ENCODE measurements at places on chromosomes 1 and 21.

- no peak for DNase-seq
Observed at GRCh38 chr1:230814949-230815692, 53.2 kb downstream of the C1orf198 start.

DNA sequence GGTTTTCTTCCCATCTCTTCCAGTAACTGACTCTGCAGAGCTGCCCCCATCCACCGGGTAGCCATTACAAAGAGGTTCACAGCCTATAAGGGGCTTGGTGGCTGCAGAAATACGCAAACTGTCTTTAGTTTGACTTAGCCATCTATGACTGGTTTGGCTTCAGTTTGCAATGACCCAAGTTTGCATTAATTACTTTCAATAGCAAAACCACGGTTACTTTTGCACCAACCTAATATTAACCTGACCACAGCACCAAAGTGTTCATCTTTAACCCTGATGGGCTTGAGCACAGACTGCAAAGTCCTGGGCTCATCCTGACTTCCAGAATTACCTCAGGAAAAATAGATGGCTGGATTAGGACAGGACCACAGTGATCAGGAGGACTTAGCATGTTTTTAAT is 2.2 kb upstream of the HAO2 start:
- no peak for DNase-seq

DNA sequence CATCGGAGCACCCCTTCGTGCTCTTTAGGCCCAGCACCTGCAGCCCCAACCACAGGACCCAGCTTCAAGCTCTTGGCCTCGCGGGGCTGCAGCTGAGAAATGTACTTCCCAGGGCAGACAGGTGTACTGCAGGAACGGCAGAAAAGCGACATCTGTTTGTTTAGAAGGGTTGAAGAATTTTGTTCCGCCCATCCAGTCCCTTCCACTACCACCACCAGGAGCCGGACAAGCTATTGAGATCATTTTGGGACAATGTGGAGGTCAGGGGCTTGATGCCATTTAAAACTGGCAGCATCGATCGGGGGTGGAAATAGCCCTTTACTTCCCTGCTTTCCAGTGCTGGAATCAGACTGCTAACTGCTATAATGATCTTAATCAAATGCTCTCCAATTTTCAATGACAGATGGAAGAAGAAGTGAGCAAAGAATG is 1.7 kb downstream of the SERTAD4 start:
- no peak for DNase-seq

GRCh38 chr1:163673759-163674151 is 352.0 kb downstream of the NUF2 start:
- DNase-seq = no peak

- DNase-seq = peak; percentile 48
Observed at GRCh38 chr1:64675718-64676345, 69.0 kb upstream of the RAVER2 start.

DNA sequence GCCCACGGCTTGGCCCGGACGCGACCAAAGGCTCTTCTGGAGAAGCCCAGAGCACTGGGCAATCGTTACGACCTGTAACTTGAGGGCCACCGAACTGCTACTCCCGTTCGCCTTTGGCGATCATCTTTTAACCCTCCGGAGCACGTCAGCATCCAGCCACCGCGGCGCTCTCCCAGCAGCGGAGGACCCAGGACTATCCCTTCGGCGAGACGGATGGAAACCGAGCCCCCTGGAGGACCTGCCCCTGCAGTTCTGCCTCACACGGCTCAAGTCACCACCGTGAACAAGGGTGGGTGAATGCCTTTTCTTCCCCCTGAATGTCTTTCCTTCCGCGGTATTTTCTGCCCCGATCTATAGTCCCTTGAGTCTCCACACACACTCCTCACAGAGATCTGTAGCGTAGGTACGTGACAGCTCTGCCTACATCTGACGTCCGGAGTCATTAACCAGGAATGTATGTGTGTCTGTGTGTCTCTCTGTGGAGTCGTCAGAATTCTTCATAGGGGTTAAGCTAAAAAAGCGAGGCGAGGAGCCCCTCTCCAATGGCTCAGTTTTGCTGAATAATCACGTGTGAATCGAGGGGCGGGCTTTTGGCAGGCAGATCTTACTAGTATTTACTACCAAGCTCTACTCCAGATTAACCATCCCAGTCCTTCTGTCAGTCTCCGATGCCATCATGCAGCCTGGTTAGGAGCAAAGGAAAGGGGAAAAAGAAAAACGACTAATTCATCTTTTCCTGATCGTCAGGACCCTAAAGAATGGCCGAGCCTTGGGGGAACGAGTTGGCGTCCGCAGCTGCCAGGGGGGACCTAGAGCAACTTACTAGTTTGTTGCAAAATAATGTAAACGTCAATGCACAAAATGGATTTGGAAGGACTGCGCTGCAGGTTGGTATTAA is at the start of gene CDKN2C:
Gene CDKN2C (plus strand): TSS at position 635 of the 898 bp plus-strand sequence. CDS start 124 bp downstream, at position 759.
- DNase-seq = peak; percentile 61

DNA sequence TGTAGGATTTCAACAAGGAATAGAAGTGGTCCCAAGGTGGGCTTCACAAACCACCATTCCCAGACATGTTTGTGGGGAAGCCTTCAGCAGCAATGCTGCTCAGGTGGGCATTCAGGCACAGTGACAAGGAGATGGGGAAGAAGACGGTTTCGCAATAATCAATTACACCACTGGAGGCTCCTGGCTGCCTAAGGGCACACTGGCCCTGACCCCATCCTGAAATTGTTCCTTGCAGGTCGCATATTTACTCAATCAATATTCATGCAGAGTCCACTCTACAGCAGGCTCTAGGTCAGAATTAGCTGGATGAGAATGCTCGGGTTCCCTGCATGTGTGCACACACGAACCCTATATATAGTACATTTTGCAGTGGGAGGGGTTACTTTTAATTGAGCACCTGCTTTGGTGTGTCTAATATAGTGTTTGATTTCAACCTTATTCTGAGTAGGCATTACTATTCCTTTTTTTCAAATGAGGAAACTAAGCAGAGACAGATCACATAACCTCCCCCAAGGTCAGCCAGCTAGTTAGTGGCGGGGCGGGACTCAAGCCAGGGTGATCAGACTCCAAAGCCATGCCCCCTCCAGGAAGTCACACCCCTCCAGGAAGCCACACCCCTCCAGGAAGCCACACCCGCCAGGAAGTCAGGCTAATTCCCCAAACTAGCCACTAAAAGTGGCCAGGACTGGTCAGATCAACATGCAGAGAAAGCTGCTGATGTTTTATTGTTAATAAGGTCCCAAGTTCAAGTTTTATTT is 106.5 kb downstream of the HLCS start:
- peak; percentile 49 for DNase-seq

- no peak for DNase-seq
Observed at GRCh38 chr1:15504436-15504835, 19.6 kb downstream of the CASP9 start.

GRCh38 chr1:85275701-85276214 is 674 bp downstream of the BCL10 start:
- DNase-seq = no peak

- no peak for DNase-seq
Observed at GRCh38 chr1:172700556-172700955, 41.7 kb downstream of the FASLG start.

DNA sequence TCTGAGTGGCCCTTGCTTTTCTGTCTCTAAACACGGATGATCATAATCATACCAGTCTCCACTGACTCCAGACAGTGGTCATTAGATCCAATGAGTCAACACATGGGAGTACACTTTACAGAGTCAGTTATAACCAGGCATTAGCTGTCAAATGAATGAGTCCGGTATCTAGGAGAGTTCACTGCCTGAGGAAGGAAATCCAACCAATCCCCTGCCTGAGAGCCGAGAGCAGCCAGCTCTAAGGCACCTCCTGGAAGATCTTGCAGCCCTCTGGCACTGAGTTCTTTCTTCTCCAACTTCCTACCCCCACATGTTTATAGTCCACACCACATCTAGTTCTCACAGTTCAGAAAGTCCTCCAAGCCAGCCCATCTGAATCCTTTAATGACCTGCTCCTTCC is 29.4 kb upstream of the RBM15 start:
- DNase-seq = no peak

GRCh38 chr21:25750085-25750484 is 15.3 kb downstream of the GABPA start:
- DNase-seq = no peak
